ENCODE measurements at places on chromosomes 3 and 15.

DNA sequence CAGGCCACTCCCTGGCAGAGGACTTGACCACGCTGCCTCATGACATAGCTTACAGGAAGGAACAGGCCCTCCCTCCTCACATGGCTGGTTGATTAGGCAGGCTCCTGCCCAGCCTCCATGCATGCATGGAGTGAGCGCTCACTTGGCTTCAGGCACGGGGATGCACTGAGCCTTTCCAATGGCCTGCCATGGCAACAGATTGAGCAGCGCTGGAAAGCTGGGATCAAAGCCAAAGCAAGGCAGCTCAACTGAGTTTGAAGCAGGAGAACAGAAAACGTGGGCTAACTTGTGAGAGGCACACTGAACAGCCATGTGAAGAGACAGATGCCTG lies 5.9 kb upstream of the GRAMD2A start:
- no peak for DNase-seq

- no peak for DNase-seq
Observed at GRCh38 chr3:15498431-15499214, 22.9 kb downstream of the COLQ start.

DNA sequence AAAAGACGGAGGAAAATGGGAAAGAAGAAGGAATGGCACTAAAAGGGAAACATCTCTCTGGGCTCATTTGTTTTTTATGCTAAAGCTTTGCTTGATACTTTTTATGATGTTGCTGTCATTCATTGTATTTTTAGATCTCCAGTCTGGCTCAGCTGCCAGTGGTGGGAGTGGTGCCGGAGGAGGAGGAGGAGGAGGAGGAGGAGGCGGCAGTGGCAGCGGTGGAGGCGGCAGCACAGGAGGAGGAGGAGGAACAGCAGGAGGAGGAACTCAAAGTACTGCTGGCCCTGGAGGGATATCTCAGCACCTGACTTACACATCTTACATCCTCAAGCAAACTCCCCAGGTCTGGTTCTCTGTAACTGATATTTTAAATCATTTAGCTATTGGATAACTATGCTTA lies 49.6 kb downstream of the MAP6D1 start:
- DNase-seq = no peak

DNA sequence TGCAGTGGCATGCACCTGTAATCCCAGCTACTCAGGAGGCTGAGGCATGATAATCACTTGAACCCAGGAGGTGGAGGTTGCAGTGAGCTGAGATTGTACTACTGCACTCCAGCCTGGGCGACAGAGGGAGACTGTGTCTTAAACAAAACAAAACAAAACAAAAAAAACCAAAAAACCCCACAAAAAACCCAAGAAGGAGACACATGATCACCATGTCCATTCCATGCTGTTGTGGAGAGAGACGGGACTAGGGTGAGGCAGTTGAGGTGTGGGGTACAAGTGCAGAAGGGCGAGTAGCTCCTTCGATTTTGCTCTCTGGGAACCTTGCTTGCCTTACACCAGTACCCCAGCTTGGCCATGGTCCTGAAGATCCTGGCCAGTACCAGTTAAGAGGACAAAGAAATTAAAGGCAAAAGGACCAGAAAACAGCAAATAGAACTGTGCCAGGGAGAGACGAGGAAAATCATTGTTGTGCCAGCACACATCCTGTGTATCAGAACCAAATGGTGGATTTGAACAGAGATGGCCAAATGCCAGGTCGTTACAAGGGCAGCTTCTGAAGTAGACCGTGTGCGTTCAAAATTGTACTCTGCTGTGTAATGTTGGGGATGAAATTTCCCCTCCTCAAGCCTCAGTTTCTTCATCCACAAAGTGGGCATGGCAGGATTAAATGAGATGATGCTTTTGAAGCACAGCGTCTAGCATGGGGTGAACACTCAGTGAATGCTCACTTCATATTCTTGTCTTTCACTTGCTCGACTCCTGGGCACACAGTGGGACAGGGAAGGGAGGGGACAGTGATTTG lies 42.9 kb upstream of the CTSH start:
- no peak for DNase-seq

DNA sequence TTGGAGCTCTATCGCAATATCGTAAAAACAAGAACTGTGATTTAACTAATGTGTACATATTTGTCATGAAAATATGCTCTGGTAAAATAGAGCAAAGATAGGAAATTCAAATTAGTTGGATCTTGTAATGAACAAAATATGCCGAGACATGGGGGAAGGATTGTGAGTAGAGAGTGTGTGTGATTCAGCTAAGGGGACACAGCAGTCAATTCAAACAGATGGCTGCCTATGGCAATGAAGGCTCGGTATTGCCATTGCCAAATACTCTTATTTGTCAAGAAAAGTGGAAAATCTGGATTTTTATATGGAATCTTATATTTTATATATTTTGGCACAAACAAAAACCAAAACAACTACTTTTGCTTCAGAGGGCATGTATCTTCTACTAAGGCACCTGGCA lies 227.3 kb upstream of the BCHE start:
- DNase-seq = no peak

DNA sequence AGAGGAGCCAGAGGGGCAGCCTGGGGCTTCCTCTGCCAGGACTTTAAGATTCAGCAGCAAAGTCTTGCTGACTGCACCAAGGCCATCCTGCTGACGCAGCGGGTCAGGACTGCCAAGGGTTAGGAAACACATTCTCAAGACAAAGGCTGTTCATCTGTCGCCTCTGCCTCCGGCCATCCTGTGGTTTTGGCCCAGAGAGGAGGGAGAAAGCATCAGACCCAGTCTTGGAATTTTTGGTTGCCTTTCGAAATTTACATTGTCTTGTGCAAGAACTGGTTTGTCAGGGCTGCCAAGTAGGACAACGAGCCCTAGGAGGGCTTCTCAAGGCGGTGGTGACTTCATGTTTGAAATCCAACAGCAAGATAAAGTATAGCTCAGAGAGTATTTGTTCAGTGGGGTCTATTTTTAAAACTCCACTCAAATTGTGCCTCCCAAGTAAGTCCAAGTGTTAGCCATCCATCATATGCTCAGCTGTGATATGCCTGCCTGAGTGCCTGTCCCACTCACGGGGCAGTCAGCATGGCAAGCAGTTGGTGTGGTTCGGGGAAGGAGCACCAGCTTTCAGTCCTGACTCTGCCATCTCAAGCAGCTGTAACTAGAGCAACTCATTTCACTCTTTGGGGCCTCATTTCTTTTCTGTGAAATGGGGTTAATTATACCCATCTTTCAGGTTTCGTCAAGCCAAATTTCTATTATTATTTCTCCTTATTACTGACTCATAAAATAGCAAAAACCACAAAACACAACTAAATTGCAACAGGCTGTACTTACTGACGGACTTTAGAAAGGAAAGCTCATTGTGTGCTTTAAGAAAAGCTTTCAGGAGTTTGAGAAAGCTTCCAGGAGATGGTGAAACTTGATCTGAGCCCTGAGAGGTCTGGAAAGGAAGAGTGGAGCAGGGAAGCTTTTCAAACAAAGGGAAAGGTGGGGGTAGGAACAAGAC lies 42.4 kb upstream of the RHO start:
- no peak for DNase-seq

GRCh38 chr3:111999484-112000324 lies 982 bp downstream of the TAGLN3 start:
- DNase-seq = no peak

DNA sequence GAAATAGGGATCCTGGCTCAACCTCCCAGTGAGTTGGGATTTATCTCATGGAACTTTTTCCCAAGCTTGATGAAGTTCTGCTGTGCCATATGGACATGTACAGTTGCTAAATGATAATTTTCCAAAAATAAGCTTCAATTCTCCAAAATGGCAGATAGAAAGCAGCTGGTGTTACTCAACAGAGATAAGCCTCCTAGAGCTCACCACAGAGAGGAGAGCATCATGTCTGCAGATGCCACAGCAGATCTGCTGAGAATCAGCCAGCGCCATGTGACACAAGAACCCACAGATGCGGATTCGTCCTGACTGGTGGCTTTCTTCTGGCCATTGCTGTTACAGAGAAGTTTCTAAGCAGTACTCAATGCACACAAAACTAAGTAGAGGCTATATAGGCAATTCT lies 50.6 kb downstream of the AGTR1 start:
- no peak for DNase-seq

DNA sequence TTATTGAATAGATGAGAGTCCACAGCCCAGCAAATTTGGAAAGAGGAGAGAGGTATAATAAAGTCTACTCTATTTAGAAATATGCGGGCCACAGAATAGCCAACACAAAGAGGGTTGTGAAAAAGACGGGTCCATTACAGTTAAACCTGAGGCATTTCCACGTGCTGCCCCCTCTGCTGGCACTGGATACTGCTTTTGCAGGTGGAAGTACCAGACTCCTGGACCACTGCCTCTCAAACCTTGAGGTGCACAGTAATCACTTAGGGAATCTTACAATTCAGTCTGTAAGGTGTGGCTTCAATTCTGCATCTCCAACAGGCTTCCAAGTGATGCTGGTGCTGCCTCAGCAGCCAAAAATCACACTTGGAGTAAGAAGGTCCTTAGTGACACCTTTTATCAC lies 3.0 kb upstream of the TFDP2 start:
- no peak for DNase-seq

GRCh38 chr3:177426878-177427495 lies 229.7 kb upstream of the TBL1XR1 start:
- peak; percentile 66 for DNase-seq

GRCh38 chr3:46468753-46469600 lies 4.3 kb upstream of the LTF start:
- no peak for DNase-seq

DNA sequence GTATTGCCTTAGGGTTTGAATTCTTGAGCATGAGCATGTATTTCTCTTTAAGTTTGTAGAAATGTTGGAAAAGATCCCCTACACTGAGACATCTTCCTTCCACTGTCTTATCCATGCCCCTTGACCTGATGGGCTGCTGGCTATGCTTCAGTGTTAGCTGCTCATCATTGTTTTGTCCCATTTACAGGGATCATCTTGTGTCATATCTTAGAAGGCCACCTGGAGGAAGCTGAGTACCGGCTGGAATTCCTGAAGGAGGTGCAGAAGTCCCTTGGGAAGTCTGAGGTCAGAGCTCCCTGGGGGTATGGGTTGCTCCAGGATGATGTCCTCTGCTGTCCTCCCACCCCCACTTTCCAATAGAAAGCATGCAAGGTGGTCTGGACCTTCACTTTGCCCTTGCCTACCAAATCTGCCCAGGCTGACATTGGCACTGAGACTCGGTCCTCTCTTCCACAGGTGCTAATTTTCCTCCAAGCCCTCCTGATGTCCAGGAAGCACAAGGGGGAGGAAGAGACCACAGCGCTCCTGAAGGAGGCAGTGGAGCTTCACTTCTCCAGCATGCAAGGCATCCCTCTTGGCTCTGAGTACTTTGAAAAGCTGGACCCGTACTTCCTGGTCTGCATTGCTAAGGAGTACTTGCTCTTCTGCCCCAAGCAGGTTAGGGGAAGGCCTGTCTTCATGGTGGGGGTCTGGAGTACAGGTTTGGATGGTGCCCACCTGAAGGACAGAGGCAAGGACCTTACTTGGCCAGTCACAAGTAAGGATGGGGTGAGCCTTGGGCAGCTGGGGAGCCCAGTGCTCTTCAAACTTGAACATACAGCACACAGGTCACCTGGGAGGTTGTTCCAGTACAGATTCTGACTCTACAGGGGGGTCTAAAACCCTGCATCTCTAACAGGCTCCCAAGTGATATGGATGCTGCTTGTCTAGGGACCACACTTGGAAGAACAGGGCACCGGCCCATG lies 17.7 kb downstream of the TTC21A start:
- no peak for DNase-seq

DNA sequence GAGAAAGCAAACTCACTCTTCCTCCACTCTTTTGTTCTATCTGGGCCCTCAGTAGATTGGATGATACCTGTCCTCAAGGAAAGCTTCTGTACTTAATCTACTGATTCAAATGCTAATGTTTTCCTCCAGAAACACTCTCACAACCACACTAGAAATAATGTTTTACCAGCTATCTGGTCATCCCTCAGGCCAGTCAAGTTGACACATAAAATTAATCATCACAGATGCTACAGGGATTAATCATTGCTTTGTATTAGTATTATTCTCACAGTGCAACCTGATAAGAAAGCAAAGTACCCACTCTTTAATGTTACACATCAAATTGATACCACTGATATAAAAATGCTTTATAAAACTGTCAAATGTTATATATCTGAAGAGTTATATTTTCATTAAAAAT lies 52.9 kb upstream of the ARL6 start:
- no peak for DNase-seq

DNA sequence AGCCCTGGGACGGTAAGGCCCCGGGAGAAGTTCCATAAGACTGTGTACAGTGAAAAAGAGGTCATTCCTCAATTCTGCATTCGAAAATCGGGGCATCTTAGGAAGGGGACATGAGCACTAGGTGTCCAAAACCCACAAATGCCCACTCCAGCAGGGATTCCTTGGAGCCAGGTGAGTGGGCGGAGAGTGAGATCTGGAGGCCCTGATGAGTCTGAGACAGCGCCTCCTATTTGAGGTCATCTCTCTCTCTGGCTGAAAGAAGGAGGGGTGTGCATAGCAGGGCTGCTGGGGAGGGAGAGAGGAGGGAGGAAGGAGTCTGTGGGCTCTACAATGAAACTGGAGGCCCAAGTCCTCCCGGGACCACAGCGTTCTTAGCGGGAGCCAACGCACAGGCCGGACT lies 38.1 kb upstream of the LACTB start:
- no peak for DNase-seq

DNA sequence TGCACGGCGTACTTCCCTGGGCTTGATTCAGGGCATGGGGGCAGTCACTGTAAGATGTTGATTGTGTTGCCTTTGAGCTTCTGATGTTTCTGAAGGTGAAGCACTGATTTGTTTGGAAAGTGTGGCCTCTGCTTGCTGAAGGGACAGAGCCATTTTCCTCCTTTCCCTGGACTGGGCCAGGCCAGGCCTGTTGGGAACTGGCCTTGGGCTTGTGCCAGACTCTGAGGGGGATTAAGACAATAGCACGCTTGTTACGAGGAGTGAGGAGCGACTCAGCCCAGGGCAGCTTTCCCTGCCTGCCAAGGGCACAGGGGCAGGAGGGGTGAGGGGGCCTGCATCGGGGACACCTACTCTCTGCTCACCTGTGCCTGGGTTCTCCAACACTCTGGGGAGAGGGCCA lies 42.9 kb downstream of the LINGO1 start:
- no peak for DNase-seq

- no peak for DNase-seq
Observed at GRCh38 chr3:194470615-194471014, 16.2 kb downstream of the ATP13A3 start.

DNA sequence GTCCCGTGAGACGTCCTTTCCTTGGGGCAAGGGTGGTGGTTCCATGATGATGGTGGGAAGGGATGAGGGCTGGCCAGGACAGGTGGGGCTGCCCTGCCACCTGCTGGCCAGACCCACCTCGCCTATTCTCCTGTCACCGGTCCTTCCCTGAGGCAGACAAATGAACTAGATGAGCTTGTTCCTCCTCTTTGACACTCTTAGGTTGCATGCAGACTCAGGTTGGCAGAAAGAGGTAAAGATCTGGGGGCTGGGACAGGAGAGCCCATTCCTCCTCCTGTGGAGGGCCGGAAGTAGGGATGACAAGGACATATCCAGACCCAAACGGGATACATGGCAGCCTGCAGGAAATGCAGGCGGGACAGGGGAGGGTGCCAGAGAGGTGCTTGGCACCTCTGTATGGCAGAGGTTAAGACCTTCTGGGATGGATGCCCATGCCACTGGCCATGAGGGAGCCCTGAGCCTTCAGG lies 38.6 kb downstream of the ACSBG1 start:
- DNase-seq = peak; percentile 41
